A549 treated with DMSO at 1 μM for 4 hours (cell line): ENCODE measurements at places on chromosomes 11 and 22. TPM values are rescaled to one million over a fixed set of nuclear protein-coding genes. Genes with fewer than 3 reads are reported as not detected.

Gene SLC7A4
- not detected in 5 replicates for total RNA-seq

Gene MS4A15
- not detected in 5 replicates for total RNA-seq

Gene ANKK1
- 0.07 TPM in 2 of 5 replicates, not detected in the others for total RNA-seq

Gene MPZL3
- total RNA-seq: 0.35 to 0.45 TPM (median 0.40 TPM) in 5 replicates

Gene TREH
- total RNA-seq: 0.05 TPM in 1 of 5 replicates, not detected in the others

Gene PPFIBP2
- 9.9 to 14.1 TPM (median 13.7 TPM) in 5 replicates for total RNA-seq

Gene OR4D5
- not detected in 5 replicates for total RNA-seq

Gene SPON1
- not detected in 5 replicates for total RNA-seq

Gene PLAAT2
- 0.18 to 0.28 TPM (median 0.24 TPM) in 3 of 5 replicates, not detected in the others for total RNA-seq

Gene SYT13
- 8.3 to 10.5 TPM (median 8.9 TPM) in 5 replicates for total RNA-seq

Gene NXPE1
- not detected in 5 replicates for total RNA-seq

Gene ACRV1
- total RNA-seq: not detected in 5 replicates

Gene GAB4
- total RNA-seq: not detected in 5 replicates
